ENCODE measurements at places on chromosomes 4 and X. TPM values are rescaled to one million over a fixed set of nuclear protein-coding genes. Genes with fewer than 3 reads are reported as not detected.

The DGAT2L6 gene
- not detected for total RNA-seq

The AKAP17A gene
- total RNA-seq = 17.8 TPM

The TEX11 gene
- under 0.01 TPM for total RNA-seq

The MCF2 gene
- under 0.01 TPM for total RNA-seq

The BANK1 gene
- 0.26 TPM for total RNA-seq

The RTL3 gene
- not detected for total RNA-seq

The RTL5 gene
- total RNA-seq = 4.5 TPM

The CLIC2 gene
- total RNA-seq = 6.7 TPM

The FRAS1 gene
- 1.8 TPM for total RNA-seq

The FAM120C gene
- total RNA-seq = 6.9 TPM

The TADA2B gene
- total RNA-seq = 10.0 TPM

The FNIP2 gene
- 16.7 TPM for total RNA-seq

The HTN1 gene
- total RNA-seq = not detected

The LONRF3 gene
- 0.33 TPM for total RNA-seq

The CCDC110 gene
- 2.0 TPM for total RNA-seq

The MAGEA9 gene
- not detected for total RNA-seq

The SMR3B gene
- total RNA-seq = not detected

The DKK2 gene
- under 0.01 TPM for total RNA-seq

The MFAP3L gene
- 0.50 TPM for total RNA-seq

The GLUD2 gene
- total RNA-seq = 1.8 TPM

The TMEM31 gene
- total RNA-seq = not detected

The PPP2R2C gene
- under 0.01 TPM for total RNA-seq

The HAND2 gene
- total RNA-seq = under 0.01 TPM

The ETDB gene
- total RNA-seq = not detected

The NAA11 gene
- total RNA-seq = not detected

The ARAF gene
- total RNA-seq = 10.3 TPM

The ETDA gene
- total RNA-seq = not detected

The ERCC6L gene
- total RNA-seq = not detected

The ZNF630 gene
- 2.1 TPM for total RNA-seq

The PAGE5 gene
- 0.66 TPM for total RNA-seq

The RAB33A gene
- total RNA-seq = 18.3 TPM

The MAML3 gene
- 2.1 TPM for total RNA-seq
